Hindlimb muscle (tissue), 1 donor: ENCODE measurements at places on chromosomes 6 and 20. TPM values are rescaled to one million over a fixed set of nuclear protein-coding genes. Genes with fewer than 3 reads are reported as not detected.
A peak's percentile ranks its signal among the peaks of the same experiment; 100 is the strongest.

DNA sequence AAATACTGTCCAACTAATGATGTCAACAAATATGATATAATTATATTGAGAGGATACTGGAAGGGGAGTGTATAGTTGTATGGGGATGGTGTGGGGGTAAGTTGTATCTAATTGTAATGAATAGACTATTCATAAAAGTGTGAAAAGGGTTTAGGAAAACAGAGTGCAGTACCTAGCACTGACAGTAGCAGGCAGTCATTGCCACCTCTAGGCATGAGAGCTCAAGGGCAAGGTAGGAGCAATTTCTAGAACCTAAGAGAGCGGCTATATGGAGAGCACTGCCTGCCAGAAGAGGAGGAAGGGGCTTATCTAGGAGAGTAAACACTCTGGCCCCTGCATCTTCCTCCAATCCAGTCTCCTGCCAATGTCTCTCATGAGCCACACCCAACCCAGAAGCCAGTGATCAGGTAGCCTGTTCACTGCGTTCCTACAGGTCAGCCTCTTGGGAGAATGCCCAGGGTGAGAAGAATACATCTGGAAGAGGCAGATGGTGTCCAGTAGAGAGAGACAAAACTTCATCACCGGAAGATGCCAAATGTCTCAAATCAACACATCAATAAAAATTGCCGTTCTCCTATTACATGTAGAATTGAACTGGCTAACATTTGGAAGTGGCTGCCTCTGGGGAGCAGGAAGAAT lies 200.0 kb downstream of the LY86 start:
- DNase-seq, result no peak

DNA sequence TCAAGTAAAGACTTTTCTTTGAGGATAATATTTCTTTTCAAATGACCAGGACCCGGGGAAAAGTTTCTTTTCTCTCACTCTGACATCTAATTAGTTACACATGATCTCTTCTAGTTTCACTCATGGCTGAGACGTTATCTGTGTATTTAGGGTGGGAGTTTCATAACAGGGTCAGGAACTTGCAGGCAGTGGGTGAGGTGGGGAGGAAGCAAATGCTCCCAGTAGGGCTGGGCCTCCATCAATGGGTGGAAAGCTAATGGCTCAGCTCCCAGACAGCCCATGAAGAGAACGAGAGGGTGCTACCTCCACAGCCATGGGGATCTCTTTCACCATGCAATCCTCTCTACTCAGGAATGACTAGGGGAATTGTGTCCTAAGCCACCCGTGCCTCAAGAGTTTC lies 119.3 kb downstream of the F13A1 start:
- DNase-seq, result no peak

DNA sequence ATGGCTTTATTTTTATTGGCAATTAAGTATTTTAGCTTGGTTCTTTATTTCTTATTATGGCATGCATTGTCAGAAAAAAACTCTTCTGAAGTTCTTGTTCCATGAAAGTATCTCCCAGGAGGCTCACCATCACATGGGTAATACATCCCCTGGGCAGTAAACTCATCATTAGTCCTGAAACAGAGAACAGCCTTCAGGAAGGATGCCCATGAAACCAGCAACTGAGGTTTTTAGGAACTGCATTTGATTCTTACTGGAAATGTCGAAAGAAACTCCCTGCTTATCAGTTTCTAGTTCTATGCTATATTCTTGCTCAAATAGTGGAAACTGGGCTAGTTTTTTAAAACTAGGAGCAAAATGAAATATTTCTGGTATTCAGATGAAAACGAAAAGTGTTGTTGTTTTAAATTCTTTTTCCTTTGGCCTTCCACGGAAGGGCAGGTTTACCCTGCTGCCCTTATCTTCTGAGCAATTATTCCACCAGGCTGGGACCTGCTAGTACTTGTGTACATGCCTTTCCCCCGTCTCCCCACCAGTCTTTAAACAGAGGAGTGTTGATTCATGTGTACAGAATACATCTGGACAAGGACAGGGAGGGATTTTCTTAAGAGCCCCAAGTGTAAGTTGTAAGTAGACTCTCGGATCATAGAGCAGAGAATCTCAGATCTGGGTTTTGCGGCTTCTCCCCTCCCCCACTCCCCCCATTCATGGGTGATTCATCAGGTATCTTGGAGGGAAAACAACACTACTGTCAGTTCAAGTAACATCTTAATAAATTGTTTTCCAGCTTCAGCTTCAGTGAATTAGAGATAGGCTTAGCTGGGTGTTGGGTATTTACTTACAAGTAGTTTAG lies 81.5 kb downstream of the RTN4IP1 start:
- DNase-seq, result no peak

DNA sequence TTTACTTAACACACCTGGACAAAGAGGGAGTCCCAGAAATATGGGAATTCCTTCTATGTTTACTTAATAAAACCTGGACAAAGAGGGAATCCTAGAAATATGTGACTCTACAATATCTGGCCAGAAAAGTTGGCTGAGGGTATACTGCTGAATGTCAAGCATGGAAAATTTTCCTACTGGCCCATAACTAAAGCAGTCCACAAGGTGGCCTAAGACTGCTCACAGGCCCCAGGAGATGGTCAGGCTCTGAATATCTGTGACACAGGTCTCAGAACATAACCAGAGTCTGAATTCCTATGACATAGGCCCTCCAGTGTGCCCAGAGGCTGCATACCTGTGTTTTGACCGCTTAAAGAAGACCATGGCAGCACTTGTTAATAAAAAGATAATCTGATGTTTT lies 578.2 kb upstream of the NRSN1 start:
- no peak for DNase-seq

DNA sequence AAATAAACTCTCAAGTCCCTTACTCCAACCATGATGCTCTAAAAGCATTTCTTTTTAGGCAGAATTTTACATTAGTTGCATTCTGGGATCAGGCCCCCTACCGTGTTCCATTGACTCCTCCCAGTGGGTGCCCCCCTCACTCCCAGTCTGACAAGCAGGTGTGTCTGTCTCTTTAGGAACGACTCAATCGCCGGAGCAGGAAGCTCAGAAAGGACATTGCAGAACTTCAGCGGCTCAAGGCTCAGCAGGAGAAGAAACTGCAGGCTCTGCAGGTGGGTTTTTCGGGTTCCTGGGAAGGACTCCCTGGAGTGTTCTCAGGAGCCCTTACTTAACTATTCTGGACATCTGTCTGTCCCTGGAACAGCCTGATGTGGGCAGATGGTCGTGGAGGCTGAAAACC lies 9.9 kb downstream of the TRIM40 start:
- no peak for DNase-seq

- no peak for DNase-seq
These were observed 37.3 kb downstream of the ADGRG6 start for GRCh38 chr6:142339113-142339512.

- peak; percentile 81 for DNase-seq
These were observed at the start of gene ZSCAN23 for GRCh38 chr6:28443112-28443773. Gene ZSCAN23, minus strand, starts transcription at chr6:28443491. Its CDS starts 7,225 bp downstream, at chr6:28436266.

GRCh38 chr6:158775832-158776231 lies 43.3 kb downstream of the EZR start:
- no peak for DNase-seq

GRCh38 chr6:42873313-42873712 lies 6.1 kb upstream of the RPL7L1 start:
- no peak for DNase-seq

DNA sequence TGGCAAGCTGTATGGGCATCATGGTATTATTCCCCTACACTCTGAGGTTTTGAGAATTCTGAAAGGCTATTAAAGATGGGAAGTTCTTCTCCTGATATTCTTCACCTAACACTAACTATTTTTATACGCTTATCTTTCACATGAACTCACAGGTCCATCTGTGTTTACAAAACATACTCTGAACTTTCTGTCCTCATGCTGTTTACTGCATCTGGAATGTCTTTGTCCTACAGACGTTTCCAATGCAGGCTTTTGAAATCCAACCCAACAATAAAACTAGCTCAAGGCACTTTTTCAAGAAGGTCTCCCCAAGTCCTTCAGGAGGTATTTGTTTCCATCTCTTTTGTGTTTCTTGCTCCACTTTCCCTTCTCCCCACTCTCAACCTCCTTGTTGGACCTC lies 60.5 kb upstream of the MLIP start:
- DNase-seq, result no peak

- DNase-seq, result no peak
These were observed 50.8 kb downstream of the SMPDL3A start for GRCh38 chr6:122839906-122840305.

The BPIFB4 gene
- 0.23 TPM for polyA plus RNA-seq

- DNase-seq, result no peak
These were observed 178.4 kb downstream of the COL9A1 start for GRCh38 chr6:70124443-70124842.

GRCh38 chr20:58377766-58378401 lies 11.1 kb upstream of the VAPB start:
- peak; percentile 51 for DNase-seq

The BTN1A1 gene
- 0.25 TPM for polyA plus RNA-seq

DNA sequence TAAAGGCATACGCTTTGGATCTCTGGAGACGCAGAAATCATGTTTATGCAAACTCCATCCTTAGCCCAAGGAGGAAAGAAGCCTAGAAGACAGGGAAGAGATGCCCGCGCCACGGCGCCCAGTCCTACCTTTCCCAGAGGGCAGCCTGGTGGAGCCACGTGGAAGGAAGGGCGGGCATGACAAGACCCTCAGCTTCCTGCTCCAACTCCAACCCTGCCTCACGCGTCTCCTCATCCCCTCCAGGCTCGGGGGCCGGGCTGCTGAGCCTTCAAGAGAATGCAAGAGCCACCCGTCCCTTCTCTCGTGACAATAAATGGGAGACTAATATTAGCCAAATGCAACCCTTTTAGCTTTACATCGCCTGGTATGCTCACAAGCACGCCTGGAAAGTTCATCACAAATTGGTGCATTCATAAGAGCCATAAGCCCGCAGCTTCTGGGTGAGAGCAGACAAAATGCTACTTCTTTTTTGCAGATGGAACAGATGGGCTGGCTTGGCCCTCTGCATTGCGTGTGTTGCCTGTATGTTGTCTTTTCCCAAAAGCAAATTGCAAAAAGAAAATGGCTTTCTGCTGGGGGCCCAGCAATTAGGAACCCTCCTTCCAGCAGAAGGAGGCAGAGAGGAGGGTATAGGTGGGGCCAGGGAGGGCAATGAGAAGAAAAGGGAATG lies 8.2 kb upstream of the NTSR1 start:
- DNase-seq, result no peak

The ZFP57 gene
- not detected for polyA plus RNA-seq

DNA sequence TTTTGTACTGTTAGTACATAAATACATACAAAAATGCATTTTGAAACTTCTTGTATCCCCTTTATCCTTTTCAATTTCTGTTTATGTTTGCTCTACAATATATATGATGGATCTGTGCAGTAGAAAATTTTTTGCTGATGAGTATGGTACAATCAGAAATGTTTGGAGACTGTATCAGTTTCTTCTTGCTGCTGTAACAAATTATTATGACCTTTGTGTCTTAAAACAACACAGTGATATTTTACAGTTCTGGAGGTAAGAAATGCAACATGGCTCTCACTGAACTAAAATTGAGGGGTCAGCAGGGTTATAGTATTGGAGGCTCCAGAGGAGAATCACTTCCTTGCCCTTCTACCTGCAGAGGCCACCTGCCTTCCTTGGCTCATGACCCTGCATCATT lies 184.4 kb downstream of the EYA2 start:
- DNase-seq, result no peak

The DOK5 gene
- 27.1 TPM for polyA plus RNA-seq

- DNase-seq, result no peak
These were observed 32.0 kb downstream of the ATXN1 start for GRCh38 chr6:16729183-16729691.

The KCNK16 gene
- not detected for polyA plus RNA-seq

DNA sequence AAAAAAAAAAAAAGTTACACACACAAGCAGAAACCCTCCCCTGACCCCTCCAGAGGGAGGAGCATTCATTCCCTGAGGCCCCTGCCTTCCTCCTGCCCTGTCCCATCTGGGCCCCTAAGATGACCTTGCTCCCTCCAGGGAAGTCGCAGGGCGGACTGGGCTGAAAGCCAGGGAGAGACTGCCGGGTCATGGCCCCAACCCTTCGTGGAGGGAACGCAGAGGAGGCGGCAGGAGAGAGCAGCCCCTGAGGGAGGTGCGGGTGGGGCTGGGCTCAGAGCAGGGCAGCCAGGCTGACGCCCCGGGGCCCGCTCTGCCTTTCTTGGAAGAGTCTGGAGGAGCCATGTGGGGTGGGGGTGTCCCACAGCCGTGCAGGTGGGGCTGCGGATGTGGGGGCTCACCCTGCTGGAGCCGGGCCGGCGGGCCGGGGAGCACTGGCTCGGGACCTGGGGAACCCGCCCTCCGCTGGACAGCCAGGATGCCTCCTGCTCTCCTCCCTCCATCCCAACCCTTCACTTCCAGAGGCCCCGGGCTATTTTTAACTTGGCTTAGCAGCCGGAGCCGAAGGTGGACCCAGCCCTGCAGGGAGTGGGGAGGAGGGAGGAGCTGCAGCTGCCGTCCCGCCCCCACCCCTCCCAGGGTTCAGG lies 15.0 kb upstream of the ABHD16B start:
- peak; percentile 85 for DNase-seq

- no peak for DNase-seq
These were observed 58.1 kb upstream of the PLN start for GRCh38 chr6:118489990-118490389.

- no peak for DNase-seq
These were observed 180.7 kb upstream of the HS3ST5 start for GRCh38 chr6:114523508-114523907.

DNA sequence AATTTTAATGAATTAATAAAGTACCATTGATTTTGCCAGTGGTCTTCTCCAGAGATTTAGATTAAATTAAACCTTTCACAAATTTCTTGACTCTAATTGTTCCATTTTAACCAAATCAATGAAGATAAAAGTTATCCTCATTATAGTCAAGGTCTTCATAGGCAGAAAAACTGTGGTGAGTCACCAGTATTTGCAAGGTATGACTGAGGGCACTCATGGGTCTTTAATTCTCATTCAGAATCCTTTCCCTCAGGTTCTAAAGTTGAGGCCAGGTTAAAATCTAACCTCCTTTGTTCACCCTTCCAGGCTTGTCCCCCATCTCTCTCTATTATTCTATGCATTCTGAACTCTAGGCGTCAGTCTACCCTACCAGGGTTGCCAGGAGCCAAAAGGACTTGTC lies 93.9 kb downstream of the JAG1 start:
- no peak for DNase-seq

GRCh38 chr6:110534731-110535492 lies 58.5 kb upstream of the SLC22A16 start:
- no peak for DNase-seq

- peak; percentile 29 for DNase-seq
These were observed 83.3 kb downstream of the PLCB1 start for GRCh38 chr20:8215361-8215781.

DNA sequence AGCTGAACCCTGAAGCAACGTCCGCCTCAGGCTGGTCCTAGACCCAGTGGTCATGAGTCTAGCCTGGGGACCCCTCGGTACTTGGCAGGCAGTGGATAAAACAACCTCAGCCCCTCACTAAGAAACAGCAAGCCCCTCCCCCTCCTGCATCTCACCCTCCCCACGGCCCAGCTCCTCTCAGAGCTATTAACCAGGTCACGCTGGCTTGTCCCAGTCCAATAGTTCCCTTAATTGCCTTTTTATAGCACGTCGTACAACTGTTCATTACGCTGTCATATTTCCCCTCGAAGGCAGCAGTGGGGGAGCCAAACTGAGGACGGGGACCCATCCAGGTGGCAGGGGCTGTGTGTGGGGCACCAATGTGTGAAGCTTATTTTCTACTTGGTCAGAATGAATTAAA lies 8.6 kb upstream of the SLC32A1 start:
- no peak for DNase-seq
